Activated CD8-positive, alpha-beta memory T cell treated with anti-CD3 and anti-CD28 coated beads, Interleukin-2, amount 10 ng/mL, durations not matched to agents 7 days and 5 days (primary cell): ENCODE measurements at places on chromosomes 6 and 20. TPM values are rescaled to one million over a fixed set of nuclear protein-coding genes. Genes with fewer than 3 reads are reported as not detected.
A peak's percentile ranks its signal among the peaks of the same experiment; 100 is the strongest.

Gene MYO6
- total RNA-seq, result 6.3 TPM

Gene PRDM1
- 97.1 TPM for total RNA-seq

DNA sequence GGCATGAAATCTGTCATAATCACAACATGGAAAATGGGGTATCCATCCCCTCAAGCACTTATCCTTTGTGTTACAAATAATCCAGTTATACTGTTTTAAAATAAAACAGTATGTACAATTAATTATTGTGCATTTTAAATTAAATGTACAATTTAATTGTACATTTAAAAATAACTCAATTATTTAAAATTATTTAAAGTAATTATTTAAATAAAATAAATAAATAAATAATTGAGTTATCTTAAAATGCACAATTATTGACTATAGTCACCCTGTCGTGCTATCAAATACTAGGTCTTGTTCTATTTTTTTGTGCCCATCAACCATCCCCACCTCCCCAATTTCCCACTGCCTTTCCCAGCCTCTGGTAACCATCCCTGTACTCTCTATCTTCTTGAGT is 66.9 kb upstream of the KCNG1 start:
- DNase-seq, result no peak
- peaks cover 6% of the 10 kb centered on the region for H3K4me1 ChIP-seq
- no peak overlapping the region for H3K4me3 ChIP-seq
- H3K27ac ChIP-seq, result no peak overlapping the region

DNA sequence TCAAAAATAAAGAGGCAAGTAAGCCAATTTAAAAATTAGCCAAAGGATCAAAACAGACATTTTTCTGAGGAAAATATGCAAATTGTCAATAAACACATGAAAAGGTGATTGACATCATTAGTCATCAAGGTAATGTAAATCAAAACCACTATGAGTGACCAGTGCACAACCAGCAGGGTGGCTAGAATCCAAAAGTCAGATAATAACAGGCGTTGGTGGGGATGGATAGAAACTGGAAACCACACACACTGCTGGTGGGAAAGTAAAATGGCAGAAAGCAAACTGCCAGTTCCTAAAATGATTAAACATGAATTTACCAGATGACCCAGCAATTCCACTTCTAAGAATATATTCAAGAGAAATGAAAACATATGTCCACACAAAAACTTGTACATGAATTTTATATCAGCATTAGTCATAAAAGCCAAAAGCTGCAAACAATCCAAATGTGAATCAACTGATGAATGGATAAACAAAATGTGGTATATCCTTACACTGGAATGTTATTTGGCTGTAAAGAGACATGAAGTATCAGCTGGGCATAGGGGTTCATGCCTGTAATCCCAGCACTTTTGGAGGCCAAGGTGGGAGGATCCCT is 74.8 kb upstream of the MBOAT1 start:
- H3K36me3 ChIP-seq, result peaks cover 1% of the 10 kb centered on the region
- H3K4me3 ChIP-seq, result no peak overlapping the region
- DNase-seq, result no peak
- no peak overlapping the region for H3K27ac ChIP-seq
- H3K27me3 ChIP-seq, result peaks cover 25% of the 10 kb centered on the region

Gene RRAGD
- total RNA-seq, result 1.3 TPM

GRCh38 chr20:38985060-38985459 is 22.9 kb downstream of the DHX35 start:
- H3K4me3 ChIP-seq, result no peak overlapping the region
- H3K27ac ChIP-seq, result no peak overlapping the region
- DNase-seq, result no peak
- H3K27me3 ChIP-seq, result no peaks in the 10 kb centered on the region
- H3K4me1 ChIP-seq, result peaks cover 36% of the 10 kb centered on the region

Gene VGLL2
- total RNA-seq, result not detected

DNA sequence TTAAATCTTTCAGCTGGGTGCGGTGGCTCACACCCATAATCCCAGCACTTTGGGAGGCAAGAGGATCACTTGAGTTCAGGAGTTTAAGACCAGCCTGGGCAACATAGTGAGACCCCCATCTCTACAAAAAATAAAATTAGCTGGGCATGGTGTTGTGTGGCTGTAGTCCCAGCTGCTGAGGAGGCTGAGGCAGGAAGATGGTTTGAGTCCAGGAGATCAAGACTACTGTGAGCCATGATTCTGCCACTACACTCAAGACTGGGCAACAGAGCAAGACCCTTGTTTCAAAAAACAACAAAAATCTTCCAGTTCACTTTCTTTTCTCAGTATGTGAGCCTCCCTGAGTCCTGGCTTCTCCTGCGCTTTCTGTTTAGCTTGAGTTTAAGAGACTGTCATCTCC is 7.9 kb downstream of the SDHAF4 start:
- DNase-seq, result no peak
- H3K4me3 ChIP-seq, result no peak overlapping the region
- H3K27ac ChIP-seq, result no peak overlapping the region
- peaks cover 3% of the 10 kb centered on the region for H3K4me1 ChIP-seq
- no peaks in the 10 kb centered on the region for H3K27me3 ChIP-seq

DNA sequence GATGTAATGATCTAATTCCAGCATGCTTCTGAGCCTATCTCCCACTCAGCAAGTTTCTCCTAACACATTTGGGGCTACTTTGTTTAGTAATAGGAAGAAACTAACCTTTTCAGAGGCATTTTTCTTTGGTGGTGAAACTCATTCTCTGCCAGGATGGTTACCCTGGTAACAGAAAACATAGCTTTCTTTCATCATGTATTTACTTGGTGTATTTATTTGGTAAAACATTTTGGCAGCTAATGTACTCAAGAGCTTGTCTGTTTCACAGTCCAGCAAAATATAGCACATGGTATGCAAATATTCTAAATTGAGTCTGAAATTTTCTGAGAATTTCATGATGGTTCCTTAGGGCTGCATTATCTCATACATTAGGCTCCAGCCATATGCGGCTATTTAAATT is 100.0 kb downstream of the SLC35B3 start:
- H3K4me1 ChIP-seq, result no peaks in the 10 kb centered on the region
- H3K27ac ChIP-seq, result no peak overlapping the region
- no peaks in the 10 kb centered on the region for H3K27me3 ChIP-seq
- no peak for DNase-seq
- H3K4me3 ChIP-seq, result no peak overlapping the region

DNA sequence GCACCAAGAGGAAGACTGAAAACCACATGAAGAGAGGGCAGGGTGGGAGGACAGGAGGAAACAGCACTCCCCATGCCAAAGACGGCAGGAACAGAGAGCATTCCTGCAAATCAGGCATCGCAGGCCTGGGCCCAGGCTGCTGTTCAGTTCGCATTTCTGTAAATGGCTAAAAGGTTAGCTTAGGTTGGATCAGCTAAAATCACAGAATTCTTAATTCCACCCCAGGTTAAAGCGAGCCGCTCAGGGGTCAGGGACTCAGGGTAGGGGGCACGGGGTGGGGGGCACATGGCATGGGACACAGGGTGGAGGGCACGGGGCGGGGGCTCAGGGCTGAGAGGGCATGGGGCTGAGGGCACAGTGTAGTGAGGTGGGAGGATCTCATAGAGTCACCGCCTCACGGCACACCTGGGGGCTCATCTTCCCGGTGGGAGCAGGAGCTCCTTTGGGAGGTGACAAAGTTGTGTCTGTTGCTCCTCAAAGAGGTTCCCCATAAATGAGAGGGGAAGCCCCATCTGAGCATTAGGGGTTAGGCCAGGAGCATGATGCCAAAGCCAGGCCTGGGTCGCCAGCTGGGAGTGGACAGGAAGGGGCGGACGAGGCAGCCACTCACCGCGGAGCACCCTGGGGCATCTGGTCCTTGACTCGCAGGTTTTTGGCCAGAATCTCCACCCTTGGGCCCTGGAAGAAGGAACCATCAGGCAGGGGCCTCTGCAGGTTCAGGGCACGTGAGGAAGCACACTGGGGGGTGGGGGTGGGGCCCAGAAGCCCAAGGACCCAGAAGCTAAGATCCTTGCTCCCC is 200.7 kb downstream of the PREX1 start:
- no peaks in the 10 kb centered on the region for H3K4me1 ChIP-seq
- no peaks in the 10 kb centered on the region for H3K27me3 ChIP-seq
- DNase-seq, result no peak
- H3K36me3 ChIP-seq, result peaks cover 12% of the 10 kb centered on the region

GRCh38 chr6:36848658-36849441 is 9.6 kb upstream of the CPNE5 start:
- H3K4me3 ChIP-seq, result no peak overlapping the region
- H3K36me3 ChIP-seq, result peaks cover 8% of the 10 kb centered on the region
- peaks cover 2% of the 10 kb centered on the region for H3K4me1 ChIP-seq
- no peaks in the 10 kb centered on the region for H3K27me3 ChIP-seq
- no peak for DNase-seq

GRCh38 chr6:105319331-105319730 is 83.6 kb downstream of the PREP start:
- H3K4me1 ChIP-seq, result no peaks in the 10 kb centered on the region
- peaks cover 22% of the 10 kb centered on the region for H3K36me3 ChIP-seq
- H3K27me3 ChIP-seq, result no peaks in the 10 kb centered on the region
- no peak overlapping the region for H3K27ac ChIP-seq
- H3K4me3 ChIP-seq, result no peak overlapping the region

DNA sequence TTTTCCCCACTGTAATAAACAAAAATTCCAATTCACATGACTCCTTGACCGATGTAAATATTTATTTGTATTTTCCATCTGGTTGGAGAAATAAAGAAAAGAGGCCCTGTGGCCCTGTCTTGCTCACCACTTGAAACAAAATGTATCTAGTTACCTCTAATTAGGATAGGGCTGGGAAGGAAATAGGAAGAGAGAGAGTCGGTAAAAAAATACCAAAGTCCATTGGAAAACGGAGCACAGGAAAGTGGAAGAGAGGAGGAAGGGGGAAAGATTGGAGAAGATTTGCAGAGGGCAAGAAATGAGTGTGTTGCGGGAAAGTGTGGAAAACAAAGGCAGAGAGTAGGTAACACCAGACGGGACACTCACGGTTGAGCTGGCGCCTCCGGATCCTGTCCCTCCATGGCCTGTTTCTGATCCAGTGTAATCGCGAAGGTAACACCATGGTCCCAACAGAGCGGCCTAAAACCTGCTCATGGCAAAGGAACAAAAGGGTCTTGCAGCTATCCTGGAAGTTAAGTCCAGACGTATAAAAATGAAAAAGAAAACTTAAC is 105.8 kb upstream of the RIPOR2 start:
- peaks cover 10% of the 10 kb centered on the region for H3K36me3 ChIP-seq
- peak overlapping the region; percentile 92 for H3K27ac ChIP-seq
- no peak for DNase-seq
- peaks cover 54% of the 10 kb centered on the region for H3K4me1 ChIP-seq

GRCh38 chr6:28876710-28877109 is 47.1 kb downstream of the TRIM27 start:
- peaks cover 37% of the 10 kb centered on the region for H3K27me3 ChIP-seq
- H3K36me3 ChIP-seq, result no peaks in the 10 kb centered on the region
- no peak overlapping the region for H3K27ac ChIP-seq

DNA sequence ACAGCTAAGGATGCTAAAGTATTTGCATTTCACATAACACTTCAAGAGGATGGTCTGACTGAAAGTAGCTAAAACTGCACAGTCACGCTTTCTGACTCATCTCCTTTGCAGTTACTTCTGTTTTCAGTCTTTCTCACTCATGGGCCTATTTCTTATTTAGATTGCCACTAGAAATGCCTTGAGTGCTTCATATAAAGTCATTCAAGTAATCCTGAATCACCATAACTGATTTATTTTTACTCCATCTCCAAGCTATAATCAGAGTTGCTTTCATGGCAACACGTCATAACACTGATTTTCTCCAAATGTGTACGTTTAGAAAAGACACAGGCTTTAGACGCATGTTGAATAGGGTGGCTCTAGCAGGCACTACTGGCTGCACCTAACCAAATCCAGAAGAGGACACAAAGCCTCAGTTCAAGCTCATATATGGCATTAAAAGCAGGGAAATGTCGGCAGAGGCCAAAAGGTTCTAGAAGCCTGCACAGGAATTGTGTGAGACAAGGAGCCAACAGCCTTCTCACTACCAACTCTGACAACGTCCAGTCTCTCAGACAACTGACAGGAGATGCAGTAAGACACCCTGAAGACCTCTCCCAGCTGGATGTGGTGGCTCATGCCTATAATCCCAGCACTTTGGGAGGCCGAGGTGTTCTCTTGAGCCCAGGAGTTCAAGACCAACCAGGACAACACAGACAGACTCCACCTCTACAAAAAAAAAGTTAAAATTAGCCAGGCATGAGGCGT is 64.1 kb upstream of the BEND6 start:
- peaks cover 11% of the 10 kb centered on the region for H3K27me3 ChIP-seq
- peaks cover 28% of the 10 kb centered on the region for H3K4me1 ChIP-seq
- peak; percentile 52 for DNase-seq

Gene BANF2
- total RNA-seq, result not detected

- H3K4me1 ChIP-seq, result peaks cover 15% of the 10 kb centered on the region
- H3K36me3 ChIP-seq, result peaks cover 6% of the 10 kb centered on the region
- no peak overlapping the region for H3K27ac ChIP-seq
- H3K4me3 ChIP-seq, result no peak overlapping the region
These were observed 4.6 kb downstream of the EGFL8 start for GRCh38 chr6:32168807-32169591.

Gene SAMD5
- 0.30 TPM for total RNA-seq

GRCh38 chr6:116511424-116512110 is at the start of gene CALHM5:
Gene CALHM5, plus strand, starts transcription at chr6:116511639. Its CDS starts 58 bp downstream, at chr6:116511697.
- no peak for DNase-seq
- H3K27me3 ChIP-seq, result peaks cover 16% of the 10 kb centered on the region
- no peaks in the 10 kb centered on the region for H3K4me1 ChIP-seq

DNA sequence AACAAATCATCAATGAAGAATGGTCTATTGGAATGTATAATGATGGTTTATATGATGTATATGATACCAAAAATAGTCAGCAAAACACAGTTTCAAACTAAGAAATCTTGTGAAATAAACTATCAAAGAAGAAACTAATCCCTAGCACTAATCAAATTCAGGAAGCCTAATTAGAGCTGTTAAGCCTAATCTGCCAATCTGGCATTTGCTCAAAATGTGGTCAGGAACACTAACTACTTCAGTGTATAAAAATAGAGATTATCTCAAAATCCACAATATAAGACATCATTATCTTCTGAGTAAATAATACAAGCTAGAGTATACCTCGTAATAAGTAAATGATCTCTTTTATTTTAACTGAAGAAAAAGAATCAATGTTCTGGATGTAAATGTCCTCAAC is 12.8 kb upstream of the AKAP7 start:
- peaks cover 1% of the 10 kb centered on the region for H3K36me3 ChIP-seq
- H3K4me3 ChIP-seq, result no peak overlapping the region
- H3K27me3 ChIP-seq, result peaks cover 14% of the 10 kb centered on the region

- H3K27ac ChIP-seq, result no peak overlapping the region
- DNase-seq, result no peak
- H3K27me3 ChIP-seq, result no peaks in the 10 kb centered on the region
- no peak overlapping the region for H3K4me3 ChIP-seq
- H3K36me3 ChIP-seq, result no peaks in the 10 kb centered on the region
These were observed 426.3 kb upstream of the NOX3 start for GRCh38 chr6:155881826-155882526.

DNA sequence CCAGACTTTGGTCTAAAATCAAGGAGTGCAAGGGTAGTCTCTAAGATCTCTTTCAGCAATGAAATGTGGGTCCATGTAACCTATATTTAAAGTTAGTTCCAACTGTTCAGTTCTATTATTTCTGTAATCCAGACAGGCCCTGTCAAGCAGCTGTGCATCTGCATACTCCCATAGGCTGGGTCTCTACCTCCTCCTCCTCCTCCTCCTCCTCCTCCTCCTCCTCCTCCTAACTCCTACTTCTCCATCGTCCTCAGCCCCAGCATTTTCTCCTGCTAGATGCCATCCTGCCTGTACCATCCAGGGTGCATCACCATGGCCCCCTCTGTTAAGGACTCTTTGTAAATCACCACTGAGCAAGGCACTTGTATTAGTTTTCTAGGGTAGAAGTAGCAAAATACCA is 52.4 kb upstream of the TPD52L1 start:
- no peak for DNase-seq
- H3K36me3 ChIP-seq, result no peaks in the 10 kb centered on the region
- H3K27me3 ChIP-seq, result peaks cover 28% of the 10 kb centered on the region
- peaks cover 1% of the 10 kb centered on the region for H3K4me1 ChIP-seq
